ENCODE measurements at places on chromosomes 6 and 20.
A peak's percentile ranks its signal among the peaks of the same experiment; 100 is the strongest.

DNA sequence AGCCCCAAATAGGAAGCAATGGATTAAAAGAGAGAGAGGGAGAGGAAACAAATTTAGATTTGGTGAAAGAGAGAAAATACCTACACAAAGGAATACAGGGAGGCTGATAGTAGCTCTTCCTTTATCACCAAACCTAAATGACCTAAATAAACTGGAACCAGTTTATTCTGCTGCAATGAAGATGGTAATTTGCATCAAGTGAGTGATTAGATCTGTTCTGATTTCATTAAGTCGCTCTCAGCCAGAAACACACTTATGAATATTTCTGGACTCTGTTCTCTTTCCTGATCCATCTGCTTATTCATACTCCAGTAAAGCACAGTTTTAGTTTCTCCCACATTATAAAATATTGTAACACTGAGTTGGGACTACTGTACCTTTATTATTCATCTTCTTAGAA, 83.4 kb upstream of the BMP5 start:
- no peak for DNase-seq

- no peak for DNase-seq
Observed at GRCh38 chr6:12221856-12222255, 68.3 kb upstream of the EDN1 start.

DNA sequence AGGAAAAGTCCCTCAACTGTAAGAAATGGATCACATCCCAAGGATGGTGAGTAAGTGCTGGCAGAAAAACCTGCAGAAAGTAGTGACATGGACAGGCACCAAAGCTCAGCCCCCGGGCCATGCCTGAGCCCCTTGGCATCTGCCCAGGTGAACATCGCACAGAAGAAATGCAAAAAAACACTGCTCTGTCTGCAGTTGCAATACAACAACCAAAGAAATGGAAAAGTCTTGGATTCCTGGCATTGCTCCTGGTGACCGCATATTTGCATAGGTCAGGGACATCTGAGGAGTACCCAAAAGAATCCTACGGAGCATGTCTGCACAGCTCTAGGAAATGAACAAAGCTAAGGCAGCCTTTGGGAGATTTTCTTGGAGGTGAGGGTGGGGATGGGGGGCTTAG, 63.1 kb upstream of the PTPRT start:
- no peak for DNase-seq

DNA sequence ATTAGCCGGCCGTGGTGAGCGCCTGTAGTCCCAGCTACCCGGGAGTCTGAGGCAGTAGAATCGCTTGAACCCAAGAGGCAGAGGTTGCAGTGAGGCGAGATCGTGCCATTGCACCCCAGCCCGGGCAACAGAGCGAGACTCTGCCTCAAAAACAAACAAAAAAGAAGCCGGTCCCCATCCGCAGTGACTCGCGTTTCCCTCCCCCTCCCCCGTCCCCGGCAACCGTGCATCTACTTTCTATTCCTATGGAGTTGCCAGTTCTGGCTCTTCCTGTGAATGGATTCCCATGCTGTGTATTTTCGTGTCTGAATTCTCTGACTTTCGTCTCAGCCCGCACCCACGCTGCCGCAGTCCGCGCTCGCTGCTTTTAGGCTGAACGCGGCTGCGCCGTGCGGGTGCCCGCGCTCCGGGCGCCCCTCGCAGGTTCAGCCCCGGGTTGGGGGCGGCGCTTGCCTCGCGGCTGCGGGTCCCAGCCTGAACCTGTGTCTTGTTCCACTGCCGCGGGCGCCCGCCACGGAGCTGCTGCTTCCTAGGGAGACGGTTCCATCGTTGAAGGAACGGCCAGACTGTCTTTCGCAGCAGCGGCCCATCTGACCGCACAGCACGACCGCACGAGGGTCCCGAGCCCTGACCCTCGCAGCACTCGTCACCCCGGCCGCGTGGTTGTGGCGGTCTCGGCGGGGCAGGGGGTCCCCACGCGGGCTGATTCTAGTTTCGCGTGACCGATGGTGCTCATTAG, 1.1 kb upstream of the MRGBP start:
- peak; percentile 58 for DNase-seq

GRCh38 chr6:39897698-39898097, 36.6 kb downstream of the MOCS1 start:
- DNase-seq, result no peak

GRCh38 chr6:165404697-165405096, 95.3 kb upstream of the C6orf118 start:
- DNase-seq, result no peak

DNA sequence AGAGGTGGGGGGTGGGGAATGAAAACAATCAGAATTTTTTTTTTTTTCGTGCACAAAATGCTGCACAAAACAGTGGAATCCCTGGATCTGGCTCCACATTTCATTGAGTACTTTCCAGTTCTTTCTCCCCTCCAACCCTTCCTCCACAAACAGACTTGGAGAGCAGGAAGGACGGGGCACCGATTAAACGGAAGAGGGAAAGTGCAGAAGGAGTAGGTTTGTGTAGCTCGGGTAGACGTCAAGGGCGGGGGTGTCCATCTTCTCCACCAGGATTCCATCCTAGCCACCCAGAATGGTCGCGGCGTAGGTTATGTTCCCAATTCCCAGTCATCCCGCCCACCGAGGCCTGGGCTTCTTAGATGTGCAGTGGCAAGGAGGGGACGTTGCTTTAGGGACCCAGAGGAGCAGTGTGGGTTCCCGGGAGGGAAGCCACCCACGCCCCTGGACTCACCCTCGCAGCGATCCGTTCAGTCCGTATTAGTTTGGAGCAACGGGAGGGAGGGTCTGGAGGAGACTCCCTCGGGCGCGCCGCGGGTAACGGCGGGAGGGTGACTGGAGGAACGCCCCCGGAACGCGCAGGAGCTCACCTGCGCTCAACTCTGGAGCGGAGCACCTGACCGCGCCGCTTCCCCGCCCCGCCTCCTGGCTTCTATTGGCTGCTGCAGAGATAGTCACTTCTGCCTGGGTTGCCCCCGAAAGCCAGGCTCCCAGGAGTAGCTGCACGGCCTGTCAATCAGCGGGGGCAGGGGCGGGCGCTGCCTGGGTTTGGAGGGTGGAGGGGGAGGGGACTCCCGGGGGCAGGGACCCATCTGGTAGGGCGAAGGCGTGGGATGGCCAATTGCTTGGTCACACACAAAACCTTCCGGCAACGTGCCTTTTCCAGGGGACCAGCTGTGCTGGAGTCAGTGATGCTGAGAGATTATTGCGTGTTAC, at the start of gene ENPP5:
ENPP5 (minus strand) TSS at position 624 of the 933 bp plus-strand sequence. CDS start 2,718 bp downstream, outside the sequence.
- peak; percentile 19 for DNase-seq

DNA sequence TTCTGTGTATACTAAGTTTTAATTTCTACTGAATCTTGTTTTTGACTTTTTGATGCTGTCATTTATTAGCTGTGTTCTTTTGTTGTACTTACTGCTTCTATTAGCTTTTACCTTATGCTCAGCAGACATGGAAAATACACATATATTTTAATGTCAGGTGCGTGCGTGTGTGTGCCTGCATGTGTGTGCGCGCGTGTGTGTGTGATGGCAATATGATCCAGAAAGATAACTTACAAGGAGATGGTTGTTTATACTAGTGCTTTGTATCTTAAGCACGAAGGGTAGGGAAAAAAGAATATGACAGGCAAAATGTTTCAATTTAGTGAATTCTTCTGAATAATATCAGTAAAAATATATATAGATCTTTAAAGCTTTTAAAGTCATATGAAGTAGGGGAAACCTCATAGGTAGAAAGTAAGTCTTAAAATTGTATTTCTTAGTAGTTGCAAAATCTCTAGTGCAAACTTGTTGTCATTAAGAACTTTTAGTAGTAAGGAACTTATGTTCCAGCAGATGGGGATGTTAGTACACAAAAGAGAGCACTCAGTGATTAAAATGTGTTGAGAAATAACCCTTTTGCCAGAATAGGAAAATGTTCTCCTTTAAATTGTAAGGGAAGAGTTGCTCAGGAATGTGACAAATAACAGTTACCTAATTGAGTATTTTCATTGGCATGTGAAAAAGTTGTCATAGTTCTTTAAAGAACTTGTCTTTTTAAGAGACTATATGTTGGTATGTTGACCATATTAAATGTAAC, 13.2 kb downstream of the QKI start:
- peak; percentile 37 for DNase-seq

DNA sequence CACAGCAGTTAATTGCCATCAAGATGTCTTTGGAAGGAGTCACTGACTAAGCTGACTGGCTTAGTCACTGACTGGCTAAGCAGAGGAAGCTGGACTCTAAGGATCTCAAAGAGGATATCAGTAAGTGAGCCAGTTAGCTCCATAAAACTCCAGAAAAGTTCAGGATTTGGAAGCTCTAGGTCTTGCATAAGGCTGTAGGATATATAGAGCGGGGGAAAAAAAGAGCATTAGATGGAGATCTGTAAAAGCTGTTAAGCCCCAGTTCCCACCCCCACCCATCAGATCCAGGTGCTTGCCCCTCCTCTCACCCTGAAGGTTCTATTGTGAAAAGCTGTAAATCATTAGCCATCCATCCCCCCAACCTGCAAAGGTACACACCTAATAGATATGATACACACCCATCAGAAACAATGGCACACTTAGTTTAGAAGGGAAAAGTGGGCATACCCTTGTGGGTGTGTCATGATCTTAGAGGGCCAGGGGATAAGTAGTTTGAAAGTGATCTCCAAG, 32.2 kb downstream of the CARMIL1 start:
- DNase-seq, result no peak

DNA sequence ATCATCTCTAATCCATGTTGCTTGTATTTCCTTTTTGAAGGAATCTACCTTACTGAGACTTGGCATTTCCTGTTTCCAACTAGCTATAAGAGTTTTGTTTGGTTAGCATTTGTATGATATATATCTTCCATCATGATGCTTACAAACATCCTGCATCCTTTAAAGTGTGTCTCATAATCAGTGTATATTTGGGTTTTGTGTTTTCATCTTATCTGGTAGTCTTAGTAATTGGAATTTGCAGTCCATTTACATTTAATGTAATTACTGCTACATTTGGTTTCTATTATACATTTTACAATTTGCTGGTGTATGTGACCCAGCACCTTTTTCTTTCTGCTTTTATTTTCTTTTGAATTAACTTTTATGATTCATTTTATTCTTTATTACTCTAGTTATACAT, 12.6 kb downstream of the CENPW start:
- no peak for DNase-seq

- no peak for DNase-seq
Observed at GRCh38 chr6:123965894-123966293, 162.2 kb downstream of the NKAIN2 start.

GRCh38 chr6:12586721-12587480, 129.7 kb upstream of the PHACTR1 start:
- no peak for DNase-seq

GRCh38 chr6:40713002-40713719, 126.0 kb upstream of the LRFN2 start:
- no peak for DNase-seq

GRCh38 chr6:9697263-9697931, 717.5 kb downstream of the TFAP2A start:
- DNase-seq, result no peak

DNA sequence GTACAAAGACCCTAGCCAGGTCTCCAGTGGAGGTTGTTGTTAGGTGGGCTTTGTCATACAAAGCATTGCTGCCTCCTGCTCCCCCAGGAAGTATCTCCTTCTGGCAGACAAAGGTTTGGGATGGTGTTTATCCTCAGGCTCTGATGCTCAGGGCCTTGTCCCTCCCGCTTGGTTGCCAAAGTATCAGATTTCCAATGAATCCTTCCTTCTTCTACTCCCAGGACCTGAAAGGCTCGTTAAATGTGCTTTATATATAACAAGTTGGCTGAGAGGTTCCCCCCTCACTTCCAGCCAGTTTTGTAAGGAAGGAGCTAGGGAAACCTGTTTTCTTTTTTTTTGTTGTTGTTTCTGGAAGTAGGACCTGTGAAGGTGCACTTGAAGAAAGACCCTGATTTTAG, 14.4 kb downstream of the PTK7 start:
- no peak for DNase-seq

DNA sequence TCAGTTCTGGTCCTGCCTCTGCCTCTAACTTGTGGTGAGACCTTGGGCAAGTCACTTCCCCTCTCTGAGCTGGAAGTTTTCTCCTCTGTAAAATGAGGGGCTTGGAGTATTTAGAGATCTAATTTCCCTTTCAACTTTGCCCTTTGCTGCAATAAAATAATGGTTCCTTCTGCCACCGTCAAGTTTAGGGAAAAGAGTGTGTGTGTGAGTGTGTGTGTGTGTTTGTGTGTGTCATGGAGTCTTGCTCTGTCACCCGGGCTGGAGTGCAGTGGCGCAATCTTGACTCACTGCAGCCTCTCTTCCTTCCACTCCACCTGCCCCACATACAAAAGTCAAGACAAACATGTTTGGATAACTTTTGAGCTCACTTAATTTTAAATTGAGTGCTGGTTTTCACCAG, 39.2 kb upstream of the PIM1 start:
- DNase-seq, result no peak

DNA sequence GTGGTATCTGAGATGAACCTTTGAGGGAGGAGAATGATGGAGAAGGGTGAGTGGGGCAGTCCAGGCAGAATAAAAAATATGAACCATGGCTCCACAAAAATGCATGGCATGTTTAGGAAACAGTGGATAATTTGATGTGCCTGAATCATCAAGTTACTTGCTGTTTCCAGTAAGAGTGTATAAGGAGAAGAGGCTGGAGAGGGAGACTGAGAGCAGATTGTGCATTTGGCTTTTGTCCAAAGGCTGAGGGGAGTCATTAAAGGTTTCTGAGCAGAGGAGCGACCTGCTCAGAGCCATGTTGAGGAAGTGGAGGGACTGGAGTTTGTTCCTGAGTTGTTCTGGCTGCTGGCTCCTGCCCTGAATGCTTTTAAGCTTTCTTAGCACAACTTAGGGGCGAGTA, 6.1 kb downstream of the MMP24 start:
- DNase-seq, result no peak

DNA sequence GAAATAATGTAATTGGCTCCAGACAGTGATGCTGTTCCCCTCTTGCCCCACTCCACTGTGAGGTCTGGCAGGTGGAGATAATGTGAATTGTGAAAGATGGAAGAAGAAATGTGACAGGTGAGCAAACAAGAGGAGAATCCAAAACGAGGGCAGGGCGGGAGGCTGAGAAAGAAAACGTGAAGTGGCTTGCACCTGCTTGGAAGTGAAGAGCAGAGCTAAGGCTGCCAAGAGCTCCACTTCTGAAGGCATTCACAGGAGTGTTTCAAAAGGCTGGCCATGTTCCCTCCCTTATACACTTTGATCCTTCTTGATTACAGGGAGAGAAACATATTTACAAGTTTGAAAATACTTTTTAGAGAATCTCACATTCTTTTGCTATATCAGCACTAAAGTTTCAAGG, 359.4 kb downstream of the EPHA7 start:
- no peak for DNase-seq

- DNase-seq, result no peak
Observed at GRCh38 chr6:113380591-113380990, 476.6 kb upstream of the MARCKS start.

GRCh38 chr6:126620719-126621118, 280.8 kb downstream of the CENPW start:
- no peak for DNase-seq

GRCh38 chr20:36929290-36929689, 22.2 kb downstream of the SAMHD1 start:
- DNase-seq, result no peak

Measured in CD4-positive, CD25-positive, alpha-beta regulatory T cell (primary cell).